ENCODE measurements at places on chromosomes 16 and 17.

- DNase-seq = no peak
Observed at GRCh38 chr17:1031711-1032110, 34.8 kb downstream of the TIMM22 start.

DNA sequence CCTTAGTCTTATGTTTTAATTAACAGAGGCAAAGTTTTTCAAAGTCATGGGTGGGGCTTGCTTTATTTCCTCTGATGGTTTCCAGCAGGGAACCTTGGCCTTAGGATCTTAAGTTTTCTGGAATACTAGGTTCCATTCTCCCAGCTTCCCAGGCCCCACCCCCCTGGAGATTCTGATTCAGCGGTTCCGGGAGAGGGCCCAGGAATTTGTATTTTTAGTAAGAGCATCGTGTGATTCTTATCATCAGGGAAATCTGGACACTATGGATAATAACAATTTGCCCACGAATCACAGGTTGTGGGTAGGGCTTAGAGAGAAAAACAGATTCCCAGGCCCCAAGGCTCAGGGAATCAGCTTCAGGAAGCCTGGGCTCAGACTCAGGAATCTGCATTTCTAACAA lies 263.6 kb downstream of the NTN1 start:
- no peak for DNase-seq

DNA sequence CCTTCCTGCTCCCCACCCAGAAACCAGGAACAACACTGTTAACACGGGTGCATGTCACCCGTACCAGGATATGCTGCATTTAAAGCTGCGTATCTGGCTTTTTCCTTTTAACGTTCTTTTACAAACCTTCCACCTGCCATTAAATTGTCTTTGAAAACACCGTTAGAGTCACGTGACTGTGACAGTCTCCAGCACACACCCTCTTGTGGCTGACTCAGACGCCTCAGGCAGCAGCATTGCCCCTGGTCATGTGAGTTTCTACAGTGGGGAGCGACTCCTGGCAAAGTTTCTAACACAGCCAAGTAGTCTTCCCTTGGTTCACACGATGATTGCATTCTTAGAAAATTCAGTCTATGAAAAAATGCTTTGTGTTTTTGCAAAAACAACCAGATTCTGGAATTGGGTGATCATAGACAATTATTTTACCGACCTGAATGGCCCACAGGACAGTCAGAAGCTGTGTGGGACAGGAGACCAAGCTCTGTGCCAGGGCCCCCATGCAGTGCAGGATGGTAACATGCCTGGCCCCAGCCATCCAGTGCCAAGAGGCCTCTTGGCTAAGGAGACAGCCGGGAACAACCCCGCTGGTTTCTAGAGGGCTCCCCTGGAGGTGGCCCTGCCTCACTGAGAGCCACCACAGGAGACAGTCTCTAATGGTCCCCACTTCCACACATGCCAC lies 199.1 kb downstream of the KATNIP start:
- peak; percentile 60 for DNase-seq

GRCh38 chr17:58263773-58264172 lies 17.0 kb downstream of the MPO start:
- DNase-seq = no peak

DNA sequence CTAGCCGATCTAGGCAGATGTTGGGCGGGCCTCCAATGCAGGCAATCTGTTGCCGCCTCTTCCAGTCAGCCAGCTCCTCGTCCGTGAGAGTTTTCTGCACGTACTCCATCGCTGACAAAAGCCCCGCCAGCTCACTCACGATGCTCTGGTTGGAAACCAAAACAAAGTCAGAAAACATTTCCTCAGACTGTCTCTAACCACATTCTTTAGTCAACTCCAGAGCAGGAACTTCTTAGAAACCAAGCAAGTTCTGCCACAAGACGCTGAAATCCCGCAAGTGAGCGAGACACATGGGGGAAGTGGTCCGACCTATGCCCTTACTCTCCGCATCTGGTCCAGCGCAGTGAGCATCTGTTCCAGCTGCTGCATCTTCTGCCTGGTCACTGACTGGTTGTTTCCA lies 49.1 kb downstream of the STAT5A start:
- DNase-seq = peak; percentile 72

All from non-pigmented ciliary epithelial cell (primary cell).